ENCODE measurements at places on chromosomes 2 and 18.

DNA sequence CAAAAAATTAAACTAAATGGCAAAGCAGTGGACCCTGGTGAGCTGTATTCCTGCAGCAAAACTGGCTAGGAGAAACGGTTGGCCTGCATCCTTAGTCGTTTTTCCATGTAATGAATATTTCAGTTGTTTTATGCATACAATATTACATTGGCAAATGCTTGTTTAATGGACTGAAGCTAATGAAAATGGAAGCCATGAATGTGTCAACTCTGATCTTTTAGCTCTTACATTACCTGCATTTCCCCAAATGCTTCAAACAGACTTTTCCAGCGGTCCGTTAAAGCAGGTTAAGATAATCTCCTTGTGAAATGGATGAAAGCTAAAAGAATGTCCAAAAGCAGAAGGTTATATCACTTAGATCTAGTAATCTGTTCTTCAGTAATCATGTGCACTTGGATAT lies 686.3 kb upstream of the SETBP1 start:
- no peak for DNase-seq

- DNase-seq: no peak
Measured at GRCh38 chr2:210561475-210561874, 5.1 kb downstream of the CPS1 start.

- DNase-seq: no peak
Measured at GRCh38 chr2:186883666-186884065, 34.7 kb upstream of the ZSWIM2 start.

GRCh38 chr18:45997700-45998151 lies 30.6 kb upstream of the EPG5 start:
- DNase-seq: no peak
